ENCODE measurements at places on chromosomes 5 and 9.

GRCh38 chr5:163269624-163270023 is 167.8 kb upstream of the CCNG1 start:
- peak; percentile 65 for DNase-seq

- no peak for DNase-seq
These were observed 40.0 kb downstream of the GABRG2 start for GRCh38 chr5:162107591-162107990.

- no peak for DNase-seq
These were observed 2.0 kb downstream of the SLC35A4 start for GRCh38 chr5:140566665-140567064.

- DNase-seq = no peak
These were observed 30.4 kb downstream of the CAMK4 start for GRCh38 chr5:111254613-111255012.

- no peak for DNase-seq
These were observed 238.0 kb upstream of the ACTBL2 start for GRCh38 chr5:57720656-57721055.

- no peak for DNase-seq
These were observed 84.2 kb downstream of the THBS4 start for GRCh38 chr5:80119372-80119771.

GRCh38 chr9:82299870-82300269 is 311.3 kb downstream of the SPATA31D1 start:
- DNase-seq = peak; percentile 58
